ENCODE measurements at places on chromosomes 2 and 18.

DNA sequence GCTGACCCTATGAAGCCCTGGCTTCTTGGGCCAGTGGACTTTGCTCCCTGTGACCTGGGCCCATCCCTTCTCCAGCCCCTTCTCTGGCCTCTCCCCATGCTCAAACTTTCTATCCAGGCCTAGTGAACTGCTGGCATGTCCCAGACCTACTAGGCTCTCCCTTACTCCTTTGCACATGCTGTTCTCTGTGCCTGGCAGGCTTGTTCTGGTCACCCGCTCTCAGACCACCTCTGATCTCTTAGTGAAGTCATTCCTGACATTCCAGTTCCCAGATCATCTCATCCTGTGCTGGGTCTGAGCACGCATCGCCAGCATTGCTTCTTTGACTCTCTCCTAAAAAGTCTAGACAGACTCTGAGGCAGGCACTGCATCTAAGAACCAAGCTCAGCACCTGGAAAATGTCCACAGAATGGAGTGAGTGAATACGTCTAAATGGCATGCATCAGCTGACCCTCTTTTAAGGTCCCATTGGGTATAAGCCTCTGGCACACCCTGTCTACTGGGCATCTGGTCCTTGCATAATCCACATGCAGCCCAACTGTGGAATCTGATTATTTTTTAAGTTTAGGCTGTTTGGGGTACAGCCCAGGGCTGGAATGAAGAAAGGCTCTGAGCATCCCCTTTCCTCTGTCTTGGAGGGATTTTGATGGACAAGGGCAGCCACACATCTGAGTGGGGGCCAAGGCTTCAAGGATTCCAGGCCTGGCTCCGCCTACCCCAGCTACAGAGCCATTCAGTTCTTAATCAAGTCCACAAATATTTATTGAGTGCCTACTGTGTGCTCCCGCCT is 130.6 kb upstream of the HAAO start:
- DNase-seq = no peak

GRCh38 chr2:35067420-35067819 is 1288.2 kb upstream of the CRIM1 start:
- DNase-seq = no peak

GRCh38 chr18:49725809-49726674 is 87.3 kb downstream of the ACAA2 start:
- DNase-seq = no peak

- DNase-seq = no peak
Observed at GRCh38 chr2:165640247-165640929, 153.7 kb downstream of the GALNT3 start.

- DNase-seq = no peak
Observed at GRCh38 chr2:235901243-235901642, 266.9 kb downstream of the GBX2 start.

DNA sequence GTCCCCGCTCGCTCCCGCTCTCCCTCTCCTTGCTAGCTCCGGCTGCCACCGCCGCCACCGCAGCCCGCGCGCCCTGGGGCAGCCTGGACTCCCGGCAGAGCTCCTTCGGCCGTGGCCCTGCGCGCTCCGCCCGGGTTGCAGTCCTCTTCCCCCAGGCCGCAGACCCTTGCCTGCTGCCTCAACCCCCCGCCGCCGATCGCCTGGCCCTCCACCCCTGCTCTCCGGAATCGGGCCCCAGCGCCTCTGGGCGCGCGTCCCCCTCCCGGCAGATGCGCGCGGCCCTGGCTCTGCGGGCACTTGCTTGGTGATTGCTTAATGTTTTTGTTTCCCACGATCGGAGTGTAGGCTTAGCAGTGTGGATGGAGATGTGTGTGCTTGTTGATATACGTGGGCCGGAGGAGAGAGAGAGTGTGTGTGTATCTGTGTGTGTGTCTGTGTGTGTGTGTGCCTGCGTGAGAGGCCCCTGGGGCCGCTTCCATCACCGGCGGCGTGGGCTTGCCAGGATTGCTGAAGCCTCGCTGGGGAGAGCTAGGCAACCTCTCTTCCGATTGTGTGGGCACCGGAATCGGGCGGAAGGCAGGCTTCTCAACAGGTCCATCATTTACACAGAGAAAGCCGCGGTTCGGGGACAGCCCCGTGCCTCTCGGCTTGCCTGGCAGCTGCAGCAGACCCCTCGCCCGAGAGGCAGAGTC is 877 bp downstream of the INHBB start:
- DNase-seq = no peak
